ENCODE measurements at places on chromosomes 16 and 17.

DNA sequence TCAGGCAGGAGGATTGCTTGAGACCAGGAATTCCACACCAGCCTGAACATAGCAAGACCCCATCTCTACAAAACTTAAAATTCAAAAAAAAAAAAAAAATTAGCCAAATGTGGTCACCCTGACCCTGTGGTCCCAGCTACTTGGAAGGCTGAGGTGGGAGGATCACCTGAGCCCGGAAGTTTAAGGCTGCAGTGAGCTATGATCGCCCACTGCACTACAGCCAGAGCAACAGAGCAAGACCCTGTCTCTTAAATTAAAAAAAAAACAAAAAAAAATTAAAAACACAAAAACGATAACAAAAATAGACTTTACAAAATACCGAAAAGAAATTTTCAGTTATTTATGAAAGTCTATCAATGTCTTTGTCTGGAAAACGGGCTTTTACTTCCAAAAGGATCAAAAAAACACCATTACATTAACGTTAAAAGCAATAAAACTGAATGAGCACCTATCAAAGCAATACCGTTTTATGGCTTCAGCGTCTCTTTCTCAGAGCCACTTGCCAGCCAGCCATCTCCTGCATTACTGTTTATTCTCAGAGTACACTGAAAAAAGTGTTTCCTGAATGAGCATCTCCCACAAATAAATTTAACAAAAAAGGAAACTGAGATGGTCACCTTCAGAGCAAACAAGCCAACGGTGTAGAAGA is 6.1 kb downstream of the USP7 start:
- no peak for DNase-seq

- DNase-seq: peak; percentile 98
Observed at GRCh38 chr16:16075488-16076422, 126.3 kb downstream of the ABCC1 start.

DNA sequence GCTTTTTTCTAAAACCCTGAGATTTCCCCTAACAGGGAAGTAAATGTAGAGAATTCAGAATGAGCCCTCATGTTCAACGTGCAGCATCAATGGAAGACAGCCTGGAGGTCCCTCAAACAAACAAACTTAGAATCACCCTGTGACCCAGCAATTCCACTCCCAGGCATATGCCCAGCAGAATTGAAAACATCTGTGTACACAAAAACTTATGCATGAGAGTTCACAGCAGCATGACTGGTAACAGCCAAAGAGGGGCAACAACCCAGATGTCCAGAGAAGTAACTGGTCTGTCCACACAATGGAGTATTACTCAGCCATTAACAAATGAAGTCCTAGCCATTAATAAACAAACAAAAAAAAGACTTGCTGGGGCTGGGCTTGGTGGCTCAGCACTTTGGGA is 252.7 kb downstream of the PARN start:
- DNase-seq: no peak

DNA sequence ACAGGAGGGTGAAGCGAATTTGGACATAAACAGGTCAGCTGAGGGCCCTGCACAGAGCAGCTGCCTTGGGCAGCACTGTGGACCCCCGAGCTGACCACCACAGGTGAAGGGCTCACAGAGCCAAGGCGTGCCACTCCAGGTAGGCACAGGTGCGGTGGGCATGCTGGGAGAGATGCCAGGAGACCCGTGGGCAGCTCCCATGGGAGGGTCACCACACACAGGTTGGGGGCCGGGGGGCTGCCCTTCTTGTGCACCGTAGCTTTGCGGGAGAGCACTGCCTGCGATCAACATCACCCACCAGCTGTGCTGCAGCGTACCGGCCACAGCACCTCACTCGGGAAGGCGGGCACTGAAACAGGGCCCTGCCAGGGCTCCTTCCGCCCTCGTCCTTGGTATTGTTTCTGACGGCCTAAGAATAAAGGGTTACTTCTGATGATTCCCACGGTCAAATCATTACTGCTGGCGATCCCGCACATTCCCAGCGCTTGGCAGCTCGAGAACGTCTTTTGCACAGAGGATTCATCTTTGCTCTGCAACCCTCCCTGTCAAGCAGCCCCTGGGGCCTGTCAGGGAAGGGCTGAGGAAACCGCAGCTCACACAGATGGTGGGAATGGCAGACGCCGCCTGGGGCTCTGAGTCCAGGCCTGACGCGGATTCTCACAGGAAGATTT is 181.7 kb downstream of the BANP start:
- DNase-seq: no peak

DNA sequence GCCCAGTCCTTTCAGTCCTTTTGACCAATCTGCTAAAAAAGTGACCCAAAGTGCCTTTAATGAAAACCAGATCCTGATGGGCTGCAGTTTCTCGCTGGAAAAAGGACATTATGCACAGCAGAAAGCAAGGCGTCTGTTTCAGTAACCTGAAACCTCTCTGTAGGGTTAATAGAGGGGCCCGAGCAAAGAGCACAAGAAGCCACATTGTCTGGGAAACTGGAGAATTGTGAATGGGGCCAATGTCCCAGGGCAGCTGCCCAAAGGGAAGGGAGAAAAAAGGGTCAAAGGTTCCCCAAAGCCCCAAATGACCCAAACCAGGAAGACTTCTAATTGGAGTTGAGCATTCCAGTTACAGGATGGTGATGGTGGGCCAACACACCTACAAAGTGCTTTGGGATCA is 3.0 kb downstream of the OTOA start:
- no peak for DNase-seq

- no peak for DNase-seq
Observed at GRCh38 chr17:32520737-32521404, 34.1 kb downstream of the CDK5R1 start.

DNA sequence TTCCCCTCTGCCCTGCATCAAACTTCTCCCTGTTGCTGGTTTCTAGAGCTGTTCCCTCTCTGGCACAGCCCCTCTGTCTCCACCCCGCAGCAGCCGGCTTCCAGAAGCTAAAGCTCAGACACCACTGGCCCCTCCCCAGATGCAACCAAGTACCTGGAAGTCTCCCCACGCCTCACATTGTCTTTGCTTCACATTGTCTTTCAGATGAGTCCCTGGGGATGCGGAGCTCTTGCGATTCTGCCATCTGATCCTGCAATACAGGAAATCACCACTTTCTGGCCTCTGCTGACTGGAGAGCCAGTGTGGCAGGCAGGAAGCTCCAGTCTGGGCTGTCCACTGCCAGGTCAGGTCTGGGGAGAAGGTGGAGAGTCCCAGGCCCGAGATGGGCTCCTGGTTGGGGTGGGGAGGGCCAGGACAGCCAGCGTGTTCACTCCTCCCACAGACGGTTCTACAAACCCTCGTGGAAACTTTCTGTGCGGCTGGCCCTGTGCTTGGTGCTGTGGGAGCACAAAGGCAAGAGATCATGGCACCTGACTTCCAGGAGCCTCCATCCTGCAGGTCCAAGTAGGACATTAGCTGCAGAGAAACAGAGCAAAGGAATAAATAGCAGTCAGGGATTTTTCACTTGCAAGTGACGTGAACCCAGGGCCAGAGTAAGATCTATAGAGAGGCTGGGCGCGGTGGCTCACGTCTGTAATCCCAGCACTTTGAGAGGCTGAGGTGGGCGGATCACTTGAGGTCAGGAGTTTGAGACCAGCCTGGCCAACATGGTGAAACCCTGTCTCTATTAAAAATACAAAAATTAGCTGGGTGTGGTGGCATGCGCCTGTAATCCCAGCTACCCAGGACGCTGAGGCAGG is 47.9 kb upstream of the MAP3K14 start:
- peak; percentile 51 for DNase-seq

- DNase-seq: peak; percentile 84
Observed at GRCh38 chr16:57802341-57803133, at the start of gene KIFC3. KIFC3 (minus strand) TSS chr16:57802491; CDS start chr16:57798243, 4,248 bp downstream.

DNA sequence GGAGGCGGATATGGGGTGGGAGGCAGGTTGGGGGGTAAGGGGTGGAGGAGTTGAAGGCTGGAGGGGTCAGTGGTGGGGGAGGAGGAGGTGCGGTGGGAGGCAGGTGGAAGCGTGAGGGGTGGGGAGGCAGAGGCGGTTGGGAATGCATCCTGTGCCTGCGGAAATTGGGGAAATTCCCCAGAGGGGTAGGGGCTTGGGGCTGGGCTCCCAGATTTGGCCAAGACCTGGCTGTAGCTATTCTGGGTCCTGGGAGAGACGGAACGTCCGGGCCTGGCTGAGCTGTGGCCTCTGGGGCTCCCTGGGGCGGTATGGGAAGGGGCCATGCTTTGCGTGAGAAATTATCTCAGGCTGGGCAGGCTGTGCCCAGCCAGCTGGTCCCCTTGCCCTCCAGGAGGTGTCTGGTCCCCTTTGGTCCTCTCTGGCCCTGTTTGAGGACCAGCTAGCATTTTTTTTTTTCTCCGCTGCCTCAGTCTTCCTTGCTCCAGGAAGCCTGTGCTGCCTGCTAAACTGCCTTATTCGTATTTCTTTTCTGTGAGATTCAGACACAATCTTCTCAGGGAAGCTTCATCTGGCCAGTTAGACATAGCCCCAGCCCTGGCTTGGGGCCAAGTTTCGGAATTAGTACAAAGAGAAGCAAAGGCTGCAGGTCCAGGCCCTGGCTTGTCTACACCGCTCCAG is 7.3 kb upstream of the TRPV2 start:
- DNase-seq: peak; percentile 69

DNA sequence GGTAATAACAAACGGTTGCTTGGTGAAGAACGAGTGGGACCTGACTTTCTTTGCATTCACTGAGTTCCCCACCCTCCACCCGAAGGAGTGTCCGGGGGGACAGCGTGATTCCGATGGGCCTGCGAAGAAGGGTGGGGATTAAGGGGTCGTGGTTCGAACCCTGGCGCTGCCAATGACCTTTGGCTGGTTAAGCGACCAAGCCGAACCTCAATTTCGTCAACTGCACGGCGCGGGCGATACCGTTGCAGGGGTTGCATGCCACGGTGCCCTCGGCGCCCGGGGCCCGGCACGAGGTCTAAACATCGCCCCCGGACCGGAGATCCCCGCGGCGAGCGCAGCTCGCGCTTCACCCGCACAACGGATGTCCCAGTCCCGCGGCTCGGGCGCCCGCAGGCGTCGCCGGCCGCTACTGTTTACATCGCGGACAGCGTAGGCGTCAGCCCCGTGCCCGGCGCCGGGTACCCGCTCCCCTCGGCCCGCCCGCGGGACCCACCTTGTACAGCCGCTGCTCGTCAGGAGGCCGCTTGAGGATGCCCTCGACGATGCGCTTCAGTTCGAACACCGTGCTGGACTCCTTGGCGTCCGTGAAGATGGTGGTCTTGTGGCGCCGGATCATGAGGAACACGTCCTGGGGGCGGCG is 460 bp downstream of the ELOB start:
- peak; percentile 60 for DNase-seq

- DNase-seq: no peak
Observed at GRCh38 chr17:81403671-81404534, 8.6 kb downstream of the BAHCC1 start.

DNA sequence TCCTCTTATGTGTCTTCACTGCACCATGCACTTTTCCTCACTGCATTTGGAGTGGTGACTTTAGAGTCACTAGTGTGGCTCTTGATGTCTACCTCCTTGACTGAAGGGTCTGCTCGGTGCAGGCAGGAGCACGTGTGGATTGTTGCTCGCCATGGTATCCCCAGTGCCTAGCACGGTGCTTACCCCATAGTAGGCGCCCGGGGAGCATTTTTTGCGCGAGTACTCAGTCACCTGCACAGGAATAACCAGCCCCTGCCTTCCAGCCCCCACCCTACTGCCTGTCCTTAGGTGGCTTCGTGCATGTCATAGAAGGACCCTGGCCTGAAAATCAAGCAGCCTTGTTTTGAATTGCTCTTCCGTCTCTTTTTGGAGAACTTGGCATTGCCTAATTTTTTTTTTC is 31.3 kb downstream of the CDRT15 start:
- DNase-seq: no peak

- no peak for DNase-seq
Observed at GRCh38 chr16:11169641-11170040, 86.4 kb downstream of the SOCS1 start.

- DNase-seq: no peak
Observed at GRCh38 chr17:82232322-82232820, 3.5 kb downstream of the SLC16A3 start.

GRCh38 chr17:58334256-58334655 is 5.7 kb upstream of the TSPOAP1 start:
- peak; percentile 54 for DNase-seq

DNA sequence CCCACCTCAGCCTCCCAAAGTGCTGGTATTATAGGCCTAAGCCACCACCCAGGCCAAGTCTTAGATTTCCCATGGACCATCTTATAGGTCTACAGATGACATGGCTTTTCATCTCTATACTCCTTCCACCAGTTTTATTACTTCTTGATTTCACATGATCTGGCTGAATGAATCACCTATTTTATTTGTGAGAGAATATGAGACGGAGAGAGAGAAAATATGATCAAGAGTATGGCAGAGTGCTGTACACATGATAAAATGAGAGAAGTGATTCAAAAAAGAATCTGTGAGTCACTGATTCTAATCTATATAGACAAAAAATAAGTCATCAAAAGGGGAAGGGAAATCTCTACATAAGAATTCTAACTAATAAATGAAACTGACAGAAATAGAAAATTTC is 13.7 kb downstream of the ACSM1 start:
- no peak for DNase-seq

GRCh38 chr17:69949973-69950695 is 124.9 kb upstream of the KCNJ16 start:
- DNase-seq: no peak

DNA sequence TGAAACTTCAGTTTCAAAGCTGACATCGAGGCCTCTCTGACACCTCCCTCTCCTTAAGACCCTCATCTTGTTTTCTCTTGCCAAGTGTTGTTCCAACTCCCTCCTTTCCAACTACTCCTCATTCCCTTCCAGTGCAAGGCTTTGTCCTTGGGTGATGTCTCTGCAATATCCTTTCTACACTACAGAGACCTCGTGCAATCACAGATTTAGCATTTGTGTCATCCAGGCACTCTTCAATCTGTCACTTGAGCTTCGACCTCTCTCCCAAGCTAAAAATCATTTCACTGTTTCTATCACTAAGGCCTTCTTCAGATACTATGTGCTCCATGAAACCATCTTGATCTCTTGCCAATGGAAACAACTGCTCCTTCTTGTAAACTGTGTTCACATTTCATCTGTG is 31.6 kb downstream of the TEKT3 start:
- DNase-seq: no peak

DNA sequence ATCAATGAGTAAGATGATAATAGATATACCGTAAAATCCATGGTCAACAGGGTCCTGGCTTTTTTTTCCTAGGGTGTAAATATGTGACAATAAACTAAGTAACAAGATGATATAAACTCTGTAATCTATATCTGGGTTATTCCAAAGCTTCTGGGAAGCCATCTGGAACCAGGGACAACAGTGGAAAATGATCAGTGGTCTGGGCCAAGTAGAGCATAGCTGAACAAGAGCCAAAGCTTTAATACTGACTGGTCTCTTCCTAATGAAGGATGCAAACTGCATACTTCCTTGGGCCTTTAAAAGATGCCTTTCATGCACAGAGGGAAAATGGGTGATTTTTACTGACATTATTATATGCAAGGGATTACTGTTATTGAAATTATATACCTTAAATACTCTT is 8.9 kb downstream of the CA10 start:
- DNase-seq: no peak

- no peak for DNase-seq
Observed at GRCh38 chr16:85209526-85210121, 97.4 kb upstream of the CIBAR2 start.

GRCh38 chr17:75267153-75267410 is 3.9 kb downstream of the MIF4GD start:
- DNase-seq: peak; percentile 79

- DNase-seq: peak; percentile 91
Observed at GRCh38 chr16:74936902-74937560, 47.9 kb downstream of the WDR59 start.

Measured in suppressor macrophage treated with lipopolysaccharide for 1 hour (primary cell).